D721Med (cell line): ENCODE measurements at places on chromosomes 4 and X.

DNA sequence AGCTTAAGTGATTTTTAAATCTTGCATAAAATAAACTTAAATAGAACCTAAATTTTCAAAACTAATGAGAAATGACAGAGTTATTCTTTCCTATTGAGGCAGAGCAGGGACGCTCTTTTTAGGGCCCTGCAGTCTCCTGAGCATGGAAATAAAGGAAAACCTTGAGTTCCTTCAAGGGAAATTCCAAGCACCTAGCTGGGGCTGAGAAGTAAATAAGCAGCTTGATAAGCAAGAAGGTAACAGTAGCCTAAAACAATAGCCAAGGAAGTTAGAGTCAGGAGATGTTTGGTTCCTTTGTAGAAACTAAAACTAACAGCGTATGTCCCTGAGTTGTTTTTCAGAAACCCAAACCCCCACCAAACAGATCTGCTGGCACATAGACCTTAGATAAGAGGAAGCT, 174.6 kb downstream of the COL25A1 start:
- DNase-seq = no peak

DNA sequence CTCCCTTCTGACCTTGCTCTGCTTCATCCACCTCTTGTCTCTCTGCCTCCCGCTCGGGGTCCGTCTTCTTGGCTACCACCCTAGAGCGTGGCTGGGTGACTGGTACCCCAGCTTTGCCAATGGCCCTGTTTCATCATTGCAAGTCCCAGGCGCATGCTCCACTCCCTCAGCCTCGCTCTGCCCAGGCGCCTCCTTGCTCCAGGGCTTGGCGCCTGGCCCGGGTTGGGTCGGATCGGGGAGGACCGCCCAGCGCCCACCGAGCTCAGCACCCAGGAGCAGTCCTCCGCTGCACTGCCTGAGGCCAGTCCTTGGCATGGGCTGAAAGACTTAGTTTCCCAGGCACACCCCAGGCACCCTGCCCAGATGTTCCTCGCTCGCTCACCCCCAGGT, 577 bp downstream of the BGN start:
- DNase-seq = no peak

GRCh38 chrX:49077941-49078340, 1.7 kb downstream of the WDR45 start:
- DNase-seq = no peak

GRCh38 chr4:85591406-85592098, 116.6 kb downstream of the ARHGAP24 start:
- no peak for DNase-seq

DNA sequence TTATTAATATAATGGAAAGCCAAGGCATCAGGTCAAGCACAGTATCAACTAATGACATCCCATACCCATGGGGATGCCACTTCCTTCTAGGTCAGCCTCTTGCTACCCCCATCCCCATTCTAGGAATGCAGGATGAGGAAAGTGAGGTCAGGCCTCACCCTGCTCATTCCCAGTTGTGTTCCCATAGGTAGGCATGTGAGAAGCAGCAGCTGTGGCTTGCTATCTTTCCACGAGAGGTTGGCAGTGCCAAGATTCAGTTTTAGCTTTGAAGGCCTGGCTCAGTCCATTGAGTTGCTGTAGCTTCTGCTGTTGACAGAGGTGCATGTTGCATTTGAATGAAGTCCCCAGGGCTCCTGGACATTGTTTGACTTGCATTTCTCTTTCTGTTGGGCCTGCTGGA, 15.5 kb downstream of the LONRF3 start:
- no peak for DNase-seq

DNA sequence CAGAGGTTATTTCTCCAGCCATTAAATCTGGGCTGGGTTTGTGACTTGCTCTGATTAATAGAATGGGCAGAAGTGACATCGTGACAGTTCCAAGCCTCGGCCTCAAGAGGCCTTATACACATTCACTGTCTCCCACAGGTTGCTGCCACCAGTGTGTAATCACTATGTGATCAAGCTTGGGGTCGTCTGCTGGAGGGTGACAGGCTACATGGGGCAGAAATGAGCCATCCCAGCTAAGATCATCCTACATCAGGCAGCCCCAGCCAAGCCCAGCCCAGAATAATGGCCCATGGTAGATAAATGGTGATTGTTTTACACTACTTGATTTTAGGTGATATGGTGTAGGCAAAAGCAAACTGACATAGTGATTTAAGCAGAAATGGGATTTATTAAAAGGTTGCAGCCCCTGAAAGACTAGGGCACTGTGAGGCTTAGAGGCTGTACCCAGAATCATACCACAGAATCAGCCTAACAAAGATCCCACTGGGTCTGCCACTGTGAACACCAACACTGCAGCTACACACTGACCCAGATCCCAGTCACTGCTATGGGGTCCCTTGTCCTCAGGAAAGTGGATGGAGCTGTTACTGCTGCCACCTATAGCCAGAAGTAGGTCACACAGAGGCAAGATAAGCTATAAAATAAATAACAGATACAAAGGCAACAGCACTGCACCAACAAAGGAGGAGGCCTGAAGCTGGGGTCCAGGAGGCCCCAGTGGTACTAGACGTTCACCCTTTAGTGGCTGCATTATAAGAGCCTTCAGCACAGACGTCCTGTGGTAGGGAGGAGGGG, 159.6 kb upstream of the RBPJ start:
- DNase-seq = no peak

DNA sequence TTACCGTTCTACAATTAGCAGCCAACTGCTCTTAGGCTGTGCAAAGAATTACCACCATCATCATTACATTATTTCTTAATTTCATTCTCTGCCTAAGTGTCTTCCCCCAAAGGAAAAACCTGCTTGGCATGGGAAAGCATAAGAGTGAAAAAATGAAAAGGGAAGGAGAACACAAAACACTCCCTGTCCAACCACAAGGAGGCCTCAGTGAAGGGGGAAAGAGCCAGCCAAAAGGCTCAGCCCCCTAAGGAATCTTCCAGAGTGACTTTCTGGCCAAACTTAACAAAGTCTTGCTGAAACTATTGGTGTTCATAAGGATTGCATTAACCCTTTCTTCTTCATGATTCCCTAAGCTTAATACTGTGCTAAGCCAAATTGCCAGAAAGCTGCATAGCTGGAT, 287.4 kb downstream of the SMARCA1 start:
- no peak for DNase-seq

DNA sequence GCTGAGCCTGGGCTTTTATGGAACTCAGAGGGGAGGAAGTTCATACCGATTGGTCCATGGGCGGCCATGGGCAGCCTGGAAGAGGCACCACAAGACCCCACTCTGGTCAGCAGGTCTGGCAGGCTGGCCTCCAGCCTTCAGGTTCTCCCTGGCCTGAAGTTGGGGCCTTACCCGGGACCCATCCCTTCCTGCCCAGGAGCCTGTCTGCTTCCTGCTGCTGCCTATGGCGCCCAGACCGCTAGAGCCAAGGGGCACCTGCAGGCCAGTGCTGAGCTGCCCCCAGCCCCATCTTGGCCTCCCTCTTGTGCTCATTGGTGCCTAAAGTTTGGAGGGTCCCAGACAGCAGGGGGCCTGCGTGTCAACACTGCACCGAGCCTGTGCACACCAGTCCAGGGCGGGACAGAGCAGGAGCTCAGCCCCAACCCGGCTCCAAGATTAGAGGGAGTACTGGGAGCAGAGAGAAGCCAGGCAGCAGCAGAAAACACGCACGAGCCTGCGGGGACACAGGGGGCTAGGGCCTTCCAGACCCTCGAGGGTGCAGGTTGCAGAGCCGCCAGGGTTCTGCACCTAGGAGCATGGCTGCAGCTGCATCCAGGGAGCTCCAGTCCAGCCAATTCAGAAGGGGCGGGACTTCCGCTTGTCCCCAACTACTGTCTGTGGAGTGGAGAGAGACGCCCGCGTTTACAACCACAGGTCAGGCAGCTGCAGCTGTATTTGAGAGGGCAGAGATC, 30.7 kb upstream of the ZNF280C start:
- no peak for DNase-seq

GRCh38 chr4:108559911-108560310, 60.5 kb upstream of the RPL34 start:
- DNase-seq = no peak

- DNase-seq = no peak
These were observed 210.4 kb downstream of the PAPSS1 start for GRCh38 chr4:107509615-107510014.

DNA sequence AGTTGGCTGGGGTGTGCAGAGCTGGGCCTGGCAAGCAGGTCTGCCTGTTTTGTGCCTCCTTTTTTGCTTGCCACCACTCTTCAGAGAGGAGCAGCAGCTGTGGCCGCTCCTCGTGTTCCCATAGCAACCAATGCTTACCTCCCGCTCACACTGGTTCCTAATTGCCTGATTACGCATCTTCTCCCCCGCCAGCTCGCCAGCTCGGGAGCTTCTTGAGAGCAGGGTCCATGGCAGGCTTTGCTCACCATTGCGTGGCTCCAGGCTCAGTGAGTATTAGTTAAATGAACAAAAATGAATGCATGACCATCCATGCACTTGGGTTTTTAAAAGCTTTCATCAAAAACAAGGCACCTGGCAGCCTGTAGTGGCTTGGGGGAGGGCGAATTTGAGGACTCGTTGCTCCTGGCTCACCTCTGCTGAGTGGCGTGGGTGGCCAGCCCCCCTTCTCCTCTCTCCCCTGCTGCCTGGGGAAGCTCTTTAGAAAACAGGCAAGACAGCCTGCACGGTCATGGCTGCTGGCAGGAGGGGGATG, 14.2 kb upstream of the PJA1 start:
- peak; percentile 33 for DNase-seq

- no peak for DNase-seq
These were observed 33.4 kb downstream of the FRG1 start for GRCh38 chr4:189974056-189974455.

- no peak for DNase-seq
These were observed 598.2 kb upstream of the NDST4 start for GRCh38 chr4:115711575-115711974.

GRCh38 chr4:36835246-36835645, 409.3 kb upstream of the NWD2 start:
- no peak for DNase-seq

- DNase-seq = no peak
These were observed 7.1 kb downstream of the KLF3 start for GRCh38 chr4:38670939-38671591.

DNA sequence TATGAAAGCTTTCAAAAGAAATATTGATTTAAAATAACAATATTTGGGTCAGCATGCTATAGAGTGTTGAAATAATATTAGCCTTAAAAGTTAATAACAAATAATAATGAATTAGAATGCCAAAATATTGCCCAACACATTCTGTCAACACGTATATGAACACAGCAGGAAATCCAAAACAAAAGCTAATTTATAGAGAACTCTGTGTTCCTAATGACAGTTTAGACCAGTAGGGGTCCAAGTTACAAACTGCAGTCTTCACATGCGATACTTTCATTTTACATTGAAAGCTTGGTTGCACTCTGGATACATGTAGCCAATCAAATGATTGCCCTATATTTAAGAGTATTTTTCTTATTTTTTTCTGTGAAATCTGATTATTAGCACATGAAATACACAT, 274.4 kb downstream of the DCTD start:
- no peak for DNase-seq

DNA sequence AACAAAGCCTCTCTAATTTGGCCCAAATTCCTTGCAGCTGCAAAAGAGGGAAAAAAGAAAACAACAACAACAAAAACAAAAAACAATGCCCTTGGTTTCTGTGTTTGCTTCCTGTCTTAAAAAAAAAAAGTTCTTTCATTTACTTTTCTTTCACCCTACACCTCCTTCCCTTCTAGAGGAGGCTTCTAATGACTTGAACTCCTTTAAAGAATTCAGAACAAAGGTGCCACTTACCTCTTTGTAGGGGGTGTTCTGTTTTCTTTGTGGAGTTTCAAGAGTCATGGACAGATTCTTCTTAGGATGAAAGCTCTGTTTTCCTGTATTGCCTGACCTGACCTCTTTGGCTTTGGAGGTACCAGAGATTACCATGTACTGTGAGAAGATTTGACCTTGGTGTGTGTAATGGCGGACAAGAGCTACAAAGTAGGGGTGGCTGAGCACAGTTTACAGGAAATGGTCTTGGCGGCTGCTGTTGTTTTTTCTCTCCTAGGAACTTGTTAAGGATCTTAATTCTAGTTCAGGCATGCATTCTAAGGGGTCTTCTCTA, 72.4 kb upstream of the S100G start:
- DNase-seq = no peak

- no peak for DNase-seq
These were observed 114.8 kb downstream of the REELD1 start for GRCh38 chr4:146329050-146329716.

DNA sequence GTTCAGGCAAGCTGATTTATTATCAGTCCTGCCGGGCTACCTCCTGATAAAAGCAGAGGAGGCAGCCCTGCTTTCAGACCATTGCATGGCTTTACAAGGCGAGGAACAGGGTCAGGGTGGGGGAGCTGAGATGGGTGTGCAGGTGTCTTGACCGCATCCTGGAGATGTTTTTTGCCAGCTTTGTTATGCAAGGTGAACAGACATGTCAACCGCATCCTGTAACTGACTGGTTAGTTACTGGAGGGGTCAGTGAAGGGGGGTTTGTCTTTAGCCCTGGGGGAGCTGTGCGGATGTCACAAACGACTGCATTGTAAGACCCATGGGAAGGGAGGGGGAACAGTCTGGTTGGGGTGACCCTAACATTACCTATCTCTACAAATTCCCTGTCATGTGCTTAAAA, 10.0 kb downstream of the ADAM29 start:
- DNase-seq = no peak
